ENCODE measurements at places on chromosomes 7 and 10.
A peak's percentile ranks its signal among the peaks of the same experiment; 100 is the strongest.

GRCh38 chr7:39259391-39260003, 281.8 kb downstream of the POU6F2 start:
- DNase-seq, result peak; percentile 8

DNA sequence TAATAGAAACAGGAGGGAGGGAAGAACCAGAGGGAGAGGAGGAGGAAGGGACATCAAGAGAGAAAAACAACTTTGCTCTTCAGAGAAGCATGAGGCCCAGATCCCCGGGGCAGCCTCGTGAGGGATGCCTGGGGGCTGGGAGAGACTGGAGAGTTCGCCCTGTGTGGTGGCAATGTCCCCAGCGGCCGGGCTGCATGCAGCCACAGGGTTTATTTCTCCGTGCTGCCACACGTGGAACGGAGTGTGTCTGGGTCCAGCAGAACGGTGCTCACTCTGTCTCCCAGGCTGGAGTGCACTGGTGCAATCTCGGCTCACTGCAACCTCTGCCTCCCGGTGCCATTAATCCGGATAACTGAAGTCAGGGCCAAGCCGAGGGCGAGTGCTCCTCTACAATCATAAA, 257.7 kb downstream of the ACTR3B start:
- no peak for DNase-seq

DNA sequence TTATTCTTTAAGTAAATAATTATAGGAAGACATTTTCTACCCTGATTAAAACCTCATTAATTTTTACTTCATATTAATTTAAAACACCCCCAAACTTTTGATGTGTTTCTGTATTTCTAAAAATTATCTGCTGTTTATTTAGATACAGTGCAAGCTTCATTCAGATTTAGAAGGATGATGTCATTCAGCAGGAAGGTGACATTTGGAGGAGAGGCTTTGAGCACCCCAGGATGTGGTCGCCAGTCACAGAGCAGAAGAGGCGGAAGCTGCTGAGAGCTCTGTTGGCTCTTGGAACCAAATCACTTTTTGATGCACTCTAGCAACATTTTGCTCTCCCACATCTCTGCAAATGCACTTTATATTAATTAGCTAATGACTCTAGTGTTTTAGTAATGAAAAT, 233.9 kb upstream of the CACNA2D1 start:
- DNase-seq, result no peak

DNA sequence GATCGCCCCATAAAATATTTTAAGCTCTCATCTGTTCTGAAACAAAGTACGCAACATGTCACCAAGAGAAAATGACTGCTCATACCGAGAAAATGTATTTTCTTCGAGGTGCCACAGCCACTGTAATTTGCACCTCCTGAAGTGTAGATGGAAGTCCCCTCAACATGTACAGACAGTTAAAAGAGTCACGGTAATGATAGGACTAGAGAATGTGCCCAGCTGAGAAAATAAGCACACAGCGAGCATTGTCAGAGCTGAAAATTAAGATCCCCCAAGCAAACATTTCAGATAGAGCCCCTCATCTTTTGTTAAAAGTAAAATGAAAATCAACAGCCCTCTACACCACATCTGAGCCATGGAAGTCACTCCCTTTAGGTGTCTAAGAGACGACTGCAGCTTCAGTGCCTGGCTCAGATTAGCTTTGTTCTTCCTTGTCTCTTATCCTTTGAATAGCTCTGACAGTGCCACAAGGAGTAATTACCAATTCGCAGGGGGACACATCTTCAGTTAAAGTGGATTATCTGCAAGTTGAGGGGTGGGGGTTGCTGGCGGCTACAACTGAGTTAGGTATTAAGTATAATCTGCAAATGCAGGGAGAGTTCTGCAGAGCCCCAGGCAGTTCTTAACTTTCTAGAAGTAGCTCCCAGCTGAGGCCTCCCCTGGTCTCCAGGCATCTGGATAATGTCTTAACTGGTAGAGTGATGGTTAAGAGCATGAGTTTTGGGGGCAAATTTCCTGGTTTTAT, 222.7 kb upstream of the C7orf33 start:
- no peak for DNase-seq

DNA sequence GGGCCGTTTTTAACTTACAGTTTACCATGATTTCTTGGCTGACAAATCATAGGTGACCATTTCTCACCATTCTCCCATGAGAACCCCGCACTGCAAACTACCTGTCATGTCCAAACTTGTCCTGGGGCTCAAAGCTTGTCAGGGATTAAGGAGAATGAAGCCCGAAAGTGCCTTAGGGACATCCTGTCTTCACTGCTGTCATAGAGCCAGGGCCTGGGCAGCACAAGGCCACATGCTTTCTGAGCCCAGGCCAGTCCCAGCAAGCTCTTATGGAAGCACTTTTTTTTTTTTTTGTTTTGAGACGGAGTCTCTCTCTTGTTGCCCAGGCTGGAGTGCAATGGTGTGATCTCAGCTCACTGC, 33.9 kb downstream of the CCM2 start:
- no peak for DNase-seq

Measured in NCI-H1930 (cell line).